Activated T-helper 1 cell treated with anti-CD3 and anti-CD28 coated beads, Interleukin-2, amount 50 U/mL, for 16 hours (primary cell): ENCODE measurements at places on chromosomes 3 and 15.
A peak's percentile ranks its signal among the peaks of the same experiment; 100 is the strongest.

DNA sequence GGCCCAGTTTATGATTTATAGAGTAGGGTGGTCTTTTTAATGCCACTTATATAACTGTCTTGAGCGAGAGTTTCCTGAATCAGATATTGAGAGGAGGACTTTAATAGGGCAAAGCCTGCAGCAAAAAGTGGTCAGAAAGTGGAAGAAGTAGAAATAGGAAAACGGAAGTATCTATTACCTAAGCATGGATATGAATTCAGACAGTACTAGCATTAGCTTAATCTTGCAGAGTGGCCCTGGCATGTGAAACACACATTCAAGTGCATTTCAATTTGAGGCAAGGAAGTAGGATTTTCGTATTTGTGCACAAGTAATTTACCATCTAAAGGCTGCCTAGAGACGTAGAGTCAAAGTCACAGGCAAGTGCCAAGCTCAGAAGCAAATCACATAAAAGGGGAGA lies 622.3 kb downstream of the DIPK2A start:
- DNase-seq: no peak

DNA sequence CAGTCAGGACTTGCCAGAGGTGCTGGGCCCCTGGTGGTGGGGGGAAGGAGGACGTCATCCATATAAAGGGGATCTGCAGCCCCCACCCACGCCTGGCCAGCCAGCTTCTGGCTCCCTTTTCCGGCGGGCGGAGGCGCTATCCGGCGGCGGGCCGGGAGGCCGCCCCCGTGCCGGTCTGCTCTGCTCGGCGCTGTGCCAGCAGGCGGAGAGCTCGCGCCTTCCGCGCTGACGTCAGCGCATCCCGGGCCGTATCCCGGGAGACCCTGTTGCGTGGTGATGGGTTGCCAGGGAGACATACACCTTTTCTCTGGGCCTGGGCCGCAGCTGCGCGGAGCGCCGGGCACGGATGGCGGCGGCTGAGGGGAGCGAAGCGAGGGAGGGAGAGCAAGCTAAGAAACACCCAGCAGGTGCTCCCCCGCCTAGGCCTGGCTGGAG lies 1.1 kb downstream of the FAM131A start:
- no peak for DNase-seq

GRCh38 chr15:90558171-90558573 lies 28.4 kb downstream of the CRTC3 start:
- DNase-seq: no peak

- DNase-seq: no peak
Measured at GRCh38 chr3:71348001-71348632, 235.4 kb downstream of the FOXP1 start.

GRCh38 chr15:42448281-42448680 lies 42.7 kb downstream of the ZNF106 start:
- DNase-seq: no peak

DNA sequence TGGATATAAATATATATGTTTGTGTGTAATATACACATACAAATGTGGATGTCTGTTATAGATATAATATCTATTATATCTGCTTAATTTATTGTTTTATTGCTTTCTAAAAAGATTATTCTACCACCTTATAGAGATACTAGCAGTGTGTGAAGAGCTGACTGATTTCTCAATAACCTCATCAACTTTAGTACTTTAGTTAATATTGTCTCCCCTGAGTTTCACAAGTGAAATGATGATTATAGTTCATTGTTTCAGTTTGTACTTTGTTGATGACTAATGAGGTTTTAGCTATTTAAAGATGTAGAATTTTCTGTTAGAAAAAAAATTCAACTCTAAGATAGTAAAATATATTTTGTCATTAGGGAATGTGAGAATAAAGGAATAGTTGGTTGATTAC lies 11.4 kb downstream of the RSRC1 start:
- DNase-seq: no peak

- DNase-seq: no peak
Measured at GRCh38 chr3:94137377-94137776, 74.5 kb downstream of the NSUN3 start.

- DNase-seq: no peak
Measured at GRCh38 chr15:43266834-43267233, at the start of gene TGM5. Gene TGM5 (minus strand): TSS chr15:43266928. CDS start chr15:43266849, 79 bp downstream.

DNA sequence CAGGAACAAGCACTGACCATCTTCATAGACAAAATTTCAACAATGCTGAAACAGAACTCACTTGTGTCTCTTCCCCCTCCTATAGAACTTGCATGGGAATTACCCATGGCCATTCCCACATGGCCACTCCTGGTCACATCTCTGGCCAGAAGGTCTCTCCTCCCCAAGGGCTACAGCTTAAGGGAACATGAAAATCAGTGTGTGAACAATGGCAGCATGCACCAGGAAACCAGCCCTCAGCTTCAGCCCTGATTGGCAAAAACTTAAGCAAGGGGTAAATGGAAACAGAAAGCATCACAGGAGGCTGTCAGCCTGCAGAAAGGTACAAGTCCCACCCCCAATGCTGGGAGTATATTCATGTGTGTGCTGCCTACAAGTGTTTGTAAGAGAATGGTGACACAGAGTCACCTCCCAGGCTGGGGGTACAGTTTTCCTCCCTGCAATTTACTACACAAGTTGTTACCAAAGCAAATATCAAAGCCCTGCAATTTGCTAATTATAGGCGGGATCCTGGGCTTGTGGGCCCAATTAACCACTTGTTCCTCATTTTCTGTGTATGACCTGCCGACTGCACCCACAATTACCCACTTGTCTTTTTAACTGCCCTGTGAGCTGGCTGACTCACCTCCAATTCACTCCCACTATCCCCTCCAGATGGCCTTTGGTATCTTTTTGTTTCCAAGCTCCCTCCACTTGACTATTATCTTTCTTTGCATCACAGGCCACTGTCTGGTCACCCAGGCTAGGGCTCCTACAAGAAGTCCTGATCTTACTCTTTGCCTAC lies 84.4 kb upstream of the HES1 start:
- no peak for DNase-seq

GRCh38 chr15:60590935-60591495 lies 112.1 kb upstream of the ICE2 start:
- peak; percentile 43 for DNase-seq

DNA sequence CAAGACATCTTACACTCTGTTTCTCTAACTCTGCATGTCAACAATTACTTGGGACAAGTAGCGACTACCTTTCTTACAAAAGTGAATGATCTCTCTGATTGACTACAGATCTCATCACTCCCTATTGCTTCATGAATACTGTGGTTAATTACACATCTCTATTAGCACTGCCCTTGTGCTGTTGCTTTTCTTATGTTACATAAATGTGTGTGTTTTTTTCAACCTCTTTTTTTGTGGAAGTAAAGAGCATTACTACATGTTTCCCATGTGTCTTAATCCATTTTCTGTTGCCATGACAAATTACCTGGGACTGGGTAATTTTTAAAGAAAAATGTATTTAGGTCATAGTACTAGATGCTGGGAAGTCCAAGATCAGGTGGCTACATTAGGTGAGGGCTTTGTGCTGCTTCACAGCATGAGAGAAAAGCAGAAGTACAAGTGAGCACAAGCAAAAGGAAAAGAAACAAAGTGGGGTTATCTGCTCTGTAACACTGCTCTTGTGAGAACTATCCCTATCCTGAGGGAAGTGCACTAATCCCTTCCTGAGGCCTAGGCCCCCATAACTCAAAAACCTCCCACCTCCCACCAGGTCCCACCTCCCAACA lies 298.2 kb upstream of the SATB1 start:
- DNase-seq: no peak

DNA sequence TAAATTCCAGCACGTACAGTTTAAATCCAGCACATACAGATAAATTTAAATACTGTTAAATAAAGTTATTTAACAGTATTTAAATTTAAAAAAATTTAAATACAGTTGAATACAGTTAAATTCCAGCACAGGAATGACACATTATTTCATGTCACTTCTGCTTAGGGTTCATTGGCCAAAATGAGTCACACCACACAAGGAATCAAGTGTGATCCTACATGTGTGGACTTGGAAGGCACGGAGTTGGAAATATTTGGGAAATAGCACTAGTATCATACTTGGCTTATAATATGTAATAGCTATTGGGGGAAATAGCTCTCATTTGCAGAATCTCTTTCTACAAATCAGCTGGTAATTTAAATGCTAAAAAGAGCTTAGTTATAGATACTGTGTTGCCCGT lies 10.6 kb downstream of the RAB7A start:
- no peak for DNase-seq

GRCh38 chr3:197203714-197204146 lies 94.7 kb downstream of the DLG1 start:
- DNase-seq: no peak

DNA sequence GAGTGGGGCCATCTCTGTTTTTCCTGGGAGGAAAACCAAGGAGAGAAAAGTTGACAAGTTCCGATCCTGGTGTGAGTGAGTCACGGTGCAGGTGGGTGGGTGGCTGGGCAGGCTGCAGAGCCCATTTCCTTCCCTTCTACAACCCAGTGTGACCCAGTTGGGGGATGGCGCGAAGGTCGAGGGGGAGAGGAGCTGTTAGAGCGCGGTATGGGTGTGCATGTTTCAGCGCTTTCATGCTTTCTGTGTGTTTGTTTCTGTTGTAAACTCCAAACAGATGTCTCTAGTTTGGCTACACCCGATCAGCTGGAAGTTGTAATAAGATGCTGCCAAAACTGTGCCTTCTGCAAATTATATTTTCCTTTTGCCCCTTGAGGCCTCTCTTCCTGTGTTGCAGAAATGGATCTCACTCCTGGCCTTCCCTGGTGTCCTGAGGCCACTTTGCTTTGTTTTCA lies 3.8 kb downstream of the FAM43A start:
- no peak for DNase-seq

DNA sequence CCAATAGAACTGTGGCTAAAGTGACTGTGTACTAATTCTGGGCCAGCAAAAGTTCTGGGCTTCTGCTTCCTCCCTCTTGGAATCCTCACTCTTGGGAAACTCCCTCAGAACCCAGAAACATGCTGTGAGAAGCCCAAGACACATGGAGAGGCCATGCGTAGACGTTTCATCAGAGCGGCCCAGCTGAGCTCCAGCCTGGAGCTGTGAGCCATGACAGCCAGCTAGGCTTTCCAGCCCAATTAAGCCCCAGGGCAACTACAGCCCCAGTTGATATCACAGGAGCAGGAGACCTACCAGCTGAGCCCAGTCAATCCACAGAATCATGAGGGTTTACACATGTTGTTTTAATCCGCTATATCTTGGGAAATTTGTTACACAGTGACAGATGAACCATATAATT lies 43.6 kb upstream of the CNOT10 start:
- no peak for DNase-seq

GRCh38 chr3:169865176-169865767 lies 4.5 kb downstream of the LRRC31 start:
- DNase-seq: no peak

GRCh38 chr3:134658555-134658954 lies 7.7 kb upstream of the KY start:
- DNase-seq: no peak

GRCh38 chr15:66569461-66570137 lies 3.8 kb upstream of the LCTL start:
- no peak for DNase-seq

GRCh38 chr3:173529062-173529711 lies 131.6 kb downstream of the NLGN1 start:
- DNase-seq: no peak

DNA sequence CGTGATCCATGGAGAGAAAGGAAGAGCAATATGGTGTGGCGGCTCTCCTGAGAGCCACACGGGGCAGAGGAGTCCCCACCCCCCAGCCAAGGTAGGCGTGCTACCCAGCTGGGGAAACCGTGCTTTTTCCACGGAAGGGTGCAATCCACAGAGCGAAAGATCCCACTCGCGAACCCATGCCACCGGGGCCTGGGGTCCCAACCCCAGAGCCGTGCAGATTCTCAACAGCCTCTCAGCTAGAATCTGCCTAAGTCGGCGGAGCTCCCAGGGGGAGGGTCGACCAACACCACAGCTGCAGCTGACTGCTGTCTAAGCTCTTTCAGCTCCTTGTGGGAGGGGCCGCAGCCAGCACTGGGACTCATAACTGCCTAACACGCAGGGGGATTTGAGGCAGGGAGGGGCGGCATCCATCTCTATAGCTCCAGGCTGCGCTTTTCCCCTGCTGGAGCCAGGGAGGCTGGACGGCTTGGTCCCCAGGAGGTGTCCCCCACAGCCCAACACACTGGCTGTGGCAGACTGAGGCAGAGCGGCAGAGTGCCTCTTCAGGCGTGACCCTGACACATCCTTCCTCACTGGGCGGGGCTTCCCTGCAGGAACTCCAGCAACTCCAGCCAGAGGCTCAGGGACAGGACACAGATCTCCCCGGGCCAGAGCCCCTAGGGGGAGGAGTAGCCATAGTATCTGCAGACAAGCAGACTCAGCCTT lies 107.6 kb upstream of the ZBTB20 start:
- DNase-seq: no peak

- DNase-seq: peak; percentile 9
Measured at GRCh38 chr15:66251790-66252684, 1.5 kb downstream of the MEGF11 start.

- no peak for DNase-seq
Measured at GRCh38 chr15:47565949-47566348, 151.4 kb upstream of the SEMA6D start.

GRCh38 chr3:197354568-197355001 lies 56.2 kb upstream of the DLG1 start:
- no peak for DNase-seq

- no peak for DNase-seq
Measured at GRCh38 chr3:32049916-32050315, 56.5 kb upstream of the GPD1L start.

DNA sequence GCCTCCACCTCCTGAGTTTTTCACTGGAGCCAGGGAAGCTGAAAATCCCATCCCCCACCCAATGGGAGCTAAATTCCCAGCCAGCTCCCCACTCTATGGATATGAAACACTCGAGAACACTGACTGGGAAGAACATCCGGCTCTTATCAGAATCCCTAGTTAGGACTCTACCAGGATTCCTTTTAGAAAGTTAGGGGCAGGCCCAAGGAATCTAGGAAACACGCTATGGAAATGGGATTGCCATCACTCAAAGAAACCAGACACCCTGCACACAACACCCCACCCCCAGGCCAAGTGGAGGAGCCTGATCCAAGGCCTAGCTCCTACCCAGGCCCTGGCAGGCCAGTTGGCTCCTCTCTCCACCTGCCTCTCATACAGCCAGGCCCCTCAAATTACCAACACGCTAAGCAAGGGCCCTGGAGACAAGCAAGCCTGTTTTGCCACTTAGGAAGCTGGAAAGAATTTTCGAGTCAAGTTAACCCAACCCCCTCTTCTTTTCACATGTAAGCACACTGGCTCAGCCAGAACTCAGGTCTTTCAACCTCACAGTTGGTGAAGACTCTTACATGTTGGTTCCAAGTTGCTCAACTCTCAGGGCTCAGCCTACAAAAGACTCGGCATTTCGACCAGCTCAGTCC lies 75.5 kb downstream of the RBPMS2 start:
- DNase-seq: no peak

DNA sequence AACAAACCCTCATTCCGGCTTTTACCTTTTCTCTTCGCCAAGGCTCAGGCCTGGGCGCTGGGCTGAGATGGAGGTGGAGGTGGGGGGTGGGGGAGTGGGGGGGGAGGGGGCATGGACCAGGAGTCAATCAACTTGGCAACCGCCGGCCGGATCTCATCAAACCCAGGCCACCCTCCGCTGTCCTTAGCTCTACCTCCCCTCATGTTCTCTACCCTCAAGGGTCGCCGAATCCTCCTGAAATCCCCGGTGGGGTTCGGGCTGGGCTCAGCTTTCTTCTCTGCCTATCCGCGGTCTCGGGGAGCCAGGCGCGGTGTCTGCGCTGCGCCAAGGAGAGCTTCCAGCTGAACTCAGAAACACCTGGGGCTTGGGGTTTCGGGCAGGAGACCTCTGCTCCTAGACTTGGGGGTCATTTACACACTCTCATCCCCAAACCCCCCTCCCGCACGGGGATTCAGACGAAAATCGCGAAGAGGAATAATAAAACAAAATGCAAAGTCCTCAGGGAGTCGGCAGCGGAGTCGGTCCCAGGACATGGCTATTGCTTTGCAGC lies 2.5 kb downstream of the ONECUT1 start:
- no peak for DNase-seq
